NCI-H1092 (cell line): ENCODE measurements at places on chromosomes 7 and 10.
A peak's percentile ranks its signal among the peaks of the same experiment; 100 is the strongest.

DNA sequence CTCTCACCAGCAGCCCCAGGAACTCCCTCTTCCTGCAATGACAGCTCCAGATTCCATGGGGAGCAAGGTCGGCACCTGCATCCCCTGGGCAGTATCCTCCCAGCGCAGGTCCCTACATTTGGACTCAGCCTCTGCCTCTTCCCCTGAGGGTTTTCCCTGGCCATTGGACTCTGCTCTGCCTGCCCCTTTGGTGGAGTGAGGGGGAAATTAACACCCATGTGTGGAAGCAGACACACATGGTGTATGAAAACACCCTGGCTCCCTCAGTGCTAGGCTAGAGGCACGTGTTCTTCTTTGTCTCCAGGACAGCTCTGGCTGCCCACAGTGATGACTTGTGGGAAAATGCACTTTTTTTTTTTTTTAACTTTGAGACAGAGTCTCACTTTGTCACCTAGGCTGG is 8.4 kb downstream of the PRF1 start:
- no peak for DNase-seq

DNA sequence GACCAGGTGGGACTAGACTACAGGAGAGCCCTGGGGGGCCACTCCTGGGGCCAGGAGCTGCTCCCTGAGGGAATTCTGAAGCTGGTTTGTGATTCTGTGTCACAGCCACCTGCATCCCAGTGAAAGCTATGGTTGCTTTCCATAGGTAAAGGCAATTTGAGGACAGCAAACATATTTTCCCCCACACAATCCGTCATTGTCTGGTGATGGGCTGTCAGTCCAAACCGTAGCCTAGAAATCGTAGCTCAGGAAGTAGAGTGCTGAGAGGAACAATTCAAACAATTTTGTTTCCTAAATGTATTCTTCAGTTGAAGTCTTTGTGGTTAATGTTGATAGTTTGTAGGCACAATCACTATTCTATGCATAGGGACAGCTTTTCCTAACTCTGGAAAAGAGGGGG is 106.0 kb upstream of the INSYN2A start:
- DNase-seq = no peak

DNA sequence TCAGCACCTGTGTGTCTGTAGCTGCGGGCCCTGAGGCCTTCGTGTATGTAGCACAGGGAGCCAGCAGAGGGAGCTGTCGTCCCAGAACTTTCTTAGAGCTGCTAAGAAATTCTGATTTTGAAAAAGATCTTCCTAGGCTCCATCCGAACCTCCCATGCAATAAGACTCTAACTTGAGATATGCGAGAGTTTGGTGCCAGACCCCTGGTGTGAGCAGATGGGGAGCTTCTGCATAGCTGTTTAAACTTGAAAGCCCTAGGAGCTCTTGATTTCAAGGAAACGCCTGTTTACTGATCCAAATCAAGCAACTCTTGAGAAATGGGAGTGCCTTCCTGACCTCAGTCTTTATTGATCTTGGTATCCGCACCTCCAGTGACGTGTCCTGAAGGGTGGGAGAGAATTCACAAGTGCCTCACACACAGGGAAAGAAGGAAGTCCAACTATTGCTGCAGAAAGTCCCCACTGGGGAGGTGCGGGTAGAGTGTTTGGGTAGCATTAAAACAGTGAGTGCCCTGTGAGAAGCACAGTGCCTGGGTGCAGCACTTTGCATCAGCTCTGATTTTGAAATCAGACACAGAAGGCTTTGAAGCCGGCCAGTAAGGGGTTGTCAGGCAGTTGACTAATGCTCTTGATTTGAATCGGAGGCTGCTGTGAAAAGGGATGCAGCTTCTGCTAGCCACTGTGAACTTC is 66.4 kb upstream of the STRIP2 start:
- peak; percentile 65 for DNase-seq

DNA sequence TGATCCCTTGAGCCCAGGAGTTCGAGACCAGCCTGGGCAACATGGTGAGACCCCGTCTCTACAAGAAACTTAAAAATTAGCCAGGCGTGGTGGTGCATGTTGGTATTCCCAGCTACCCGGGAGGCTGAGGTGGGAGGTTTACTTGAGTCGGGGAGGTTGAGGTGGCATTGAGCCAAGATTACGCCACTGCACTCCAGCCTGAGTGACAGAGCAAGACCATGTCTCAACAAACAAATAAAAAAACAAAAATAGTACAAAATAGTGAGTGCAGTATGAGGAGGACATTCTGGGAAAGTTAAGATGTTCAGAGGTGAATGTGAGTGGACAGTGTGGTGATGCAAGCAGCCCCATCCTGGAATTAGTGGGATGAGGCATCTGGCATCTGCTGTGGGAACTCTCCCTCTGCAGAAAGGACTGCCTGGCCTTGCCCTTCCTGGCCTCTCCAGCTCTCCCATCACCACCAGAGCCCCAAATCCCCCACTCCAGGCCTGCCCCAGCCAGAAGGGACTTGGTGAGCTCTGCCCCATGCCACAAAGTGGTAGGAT is 96.6 kb upstream of the PARD3 start:
- DNase-seq = no peak

- no peak for DNase-seq
Observed at GRCh38 chr7:6501586-6502564, 49.4 kb downstream of the GRID2IP start.

GRCh38 chr7:158318511-158318913 is 269.1 kb downstream of the PTPRN2 start:
- no peak for DNase-seq

- no peak for DNase-seq
Observed at GRCh38 chr7:127879436-127879835, 151.8 kb downstream of the LRRC4 start.

DNA sequence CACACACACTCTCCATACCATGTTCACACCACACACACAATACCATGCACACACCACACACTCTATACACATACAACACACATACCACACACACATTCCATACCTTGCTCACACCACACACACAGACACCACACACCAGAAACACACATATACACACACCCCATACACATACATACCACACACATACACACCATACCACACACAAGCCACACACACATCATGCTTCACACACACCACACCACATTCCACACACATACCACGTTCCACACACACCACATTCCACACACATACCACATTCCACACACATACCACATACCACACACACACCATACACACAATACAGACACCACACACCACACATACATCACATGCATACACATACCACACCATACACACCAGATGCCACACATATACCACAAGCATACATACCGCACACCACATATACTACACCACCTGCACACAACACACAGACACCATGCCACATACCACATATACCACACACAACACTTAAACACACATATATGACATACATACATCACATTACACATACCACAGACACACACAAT is 282.7 kb downstream of the POU6F2 start:
- DNase-seq = no peak

DNA sequence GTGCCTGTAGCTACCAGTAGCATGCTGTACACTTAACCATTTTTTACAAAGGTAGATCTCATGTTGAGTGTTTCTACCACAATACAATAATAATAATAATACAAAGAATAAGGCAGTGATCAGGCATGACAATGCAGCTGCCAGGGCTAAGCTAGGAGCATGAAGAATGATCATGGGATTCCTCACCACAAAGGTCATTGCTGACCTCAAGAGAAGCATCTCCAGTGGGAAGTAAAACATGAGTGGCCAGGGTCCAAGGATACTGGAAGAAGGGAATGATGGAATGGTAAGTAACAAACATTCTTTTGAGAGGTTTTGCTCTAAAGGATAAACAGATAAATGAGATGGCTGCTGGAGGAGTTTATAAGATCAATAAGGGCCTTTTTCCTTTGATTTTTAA is 591.1 kb downstream of the TNS3 start:
- DNase-seq = no peak

DNA sequence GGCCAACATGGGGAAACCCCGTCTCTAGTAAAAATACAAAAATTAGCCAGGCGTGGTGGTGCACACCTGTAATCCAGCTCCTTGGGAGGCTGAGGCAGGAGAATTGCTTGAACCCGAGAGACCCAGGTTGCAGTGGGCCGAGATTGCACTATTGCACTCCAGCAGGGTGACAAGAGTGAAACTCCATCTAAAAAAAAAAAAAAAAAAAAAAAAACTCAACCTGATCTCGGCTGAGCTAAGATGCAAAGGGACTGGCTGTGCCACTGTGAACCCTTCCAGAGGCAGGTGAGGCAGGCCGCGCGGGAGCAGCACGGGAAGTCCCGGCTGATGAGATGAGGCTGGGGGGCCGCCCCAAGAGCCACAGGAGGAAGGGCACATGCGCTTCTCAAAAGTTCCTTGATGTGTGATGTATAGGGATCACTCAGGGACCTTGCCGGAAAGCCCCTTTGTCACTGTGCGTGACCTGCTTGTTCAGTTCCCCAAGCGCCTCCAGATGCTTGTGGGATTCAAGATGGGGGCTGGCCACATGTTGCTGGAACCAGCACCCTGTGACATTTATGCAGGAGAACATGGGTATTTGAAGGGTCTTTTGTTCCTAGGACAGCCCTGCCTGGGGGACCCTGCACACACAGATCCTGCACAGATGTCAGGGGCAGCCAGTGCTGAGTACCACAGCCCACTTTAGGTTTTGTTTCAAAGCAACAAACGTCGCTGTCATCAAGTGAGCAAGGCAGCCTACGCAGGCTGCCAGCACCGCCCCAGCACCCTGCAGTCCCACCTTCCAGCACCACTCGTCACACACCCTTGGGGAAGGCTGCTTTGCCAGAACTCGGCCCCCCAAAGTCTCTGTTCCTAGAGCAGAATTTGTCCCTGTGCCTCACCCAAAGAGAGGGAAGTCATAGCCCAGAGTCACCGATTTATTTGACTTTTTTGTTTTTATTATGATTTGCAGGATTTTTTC is 74.8 kb upstream of the SH2B2 start:
- DNase-seq = no peak

DNA sequence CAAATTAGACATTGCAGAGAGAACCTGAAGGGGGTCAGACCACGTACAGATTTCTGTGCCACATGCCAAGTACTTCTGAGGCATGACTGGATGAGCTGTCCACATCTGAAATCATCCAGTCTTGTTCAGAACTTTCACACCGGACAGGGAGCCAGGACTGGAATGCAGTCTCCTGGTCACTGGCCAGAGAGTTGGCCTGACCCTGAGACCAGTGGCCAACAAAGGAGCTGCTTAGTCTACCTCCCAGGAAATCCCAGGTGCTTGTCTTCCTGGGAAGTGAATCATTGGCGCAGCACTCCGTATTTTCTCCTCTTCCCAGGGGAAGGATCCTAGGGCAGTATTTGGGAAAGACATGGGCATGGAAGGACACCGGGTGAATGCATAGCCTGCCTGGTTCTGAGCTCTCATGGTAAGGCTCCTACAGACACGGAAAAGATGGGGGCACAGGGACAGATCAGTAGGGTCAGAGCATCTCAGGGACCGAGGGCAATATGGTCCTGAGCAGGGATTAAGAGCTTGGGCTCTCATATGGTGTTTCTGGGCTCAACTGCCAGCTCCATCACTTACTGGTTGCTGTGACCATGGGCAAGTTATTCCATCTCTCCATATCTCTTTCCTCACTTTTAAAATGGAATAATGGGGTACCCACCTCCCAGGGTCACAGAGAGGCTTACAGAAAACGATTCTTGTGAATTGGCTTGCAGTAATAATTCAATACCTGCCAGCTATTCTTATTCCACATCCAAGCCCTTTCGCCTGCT is 1.3 kb upstream of the SCD start:
- no peak for DNase-seq

DNA sequence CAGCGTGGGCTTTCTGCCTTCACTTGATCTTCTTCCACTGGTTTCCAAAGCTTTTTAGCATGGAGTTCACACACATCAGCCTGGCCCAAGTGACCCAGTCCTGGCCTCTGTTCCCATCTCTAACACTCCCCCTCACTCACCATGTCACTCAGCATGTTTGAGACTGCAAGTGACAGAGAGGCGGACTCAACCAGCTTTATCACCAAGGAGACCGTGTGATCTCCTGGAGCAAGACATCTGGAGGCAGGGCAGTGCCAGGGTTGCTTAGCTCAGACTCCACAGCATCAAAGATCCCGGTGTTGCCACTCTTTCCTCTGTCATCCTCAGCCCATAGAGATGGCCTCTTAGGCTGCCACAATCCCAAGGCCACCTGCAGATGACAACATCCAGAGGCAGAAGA is 39.4 kb downstream of the FAM241B start:
- DNase-seq = no peak
